H7 (cell line): ENCODE measurements at places on chromosomes 2 and 18.

DNA sequence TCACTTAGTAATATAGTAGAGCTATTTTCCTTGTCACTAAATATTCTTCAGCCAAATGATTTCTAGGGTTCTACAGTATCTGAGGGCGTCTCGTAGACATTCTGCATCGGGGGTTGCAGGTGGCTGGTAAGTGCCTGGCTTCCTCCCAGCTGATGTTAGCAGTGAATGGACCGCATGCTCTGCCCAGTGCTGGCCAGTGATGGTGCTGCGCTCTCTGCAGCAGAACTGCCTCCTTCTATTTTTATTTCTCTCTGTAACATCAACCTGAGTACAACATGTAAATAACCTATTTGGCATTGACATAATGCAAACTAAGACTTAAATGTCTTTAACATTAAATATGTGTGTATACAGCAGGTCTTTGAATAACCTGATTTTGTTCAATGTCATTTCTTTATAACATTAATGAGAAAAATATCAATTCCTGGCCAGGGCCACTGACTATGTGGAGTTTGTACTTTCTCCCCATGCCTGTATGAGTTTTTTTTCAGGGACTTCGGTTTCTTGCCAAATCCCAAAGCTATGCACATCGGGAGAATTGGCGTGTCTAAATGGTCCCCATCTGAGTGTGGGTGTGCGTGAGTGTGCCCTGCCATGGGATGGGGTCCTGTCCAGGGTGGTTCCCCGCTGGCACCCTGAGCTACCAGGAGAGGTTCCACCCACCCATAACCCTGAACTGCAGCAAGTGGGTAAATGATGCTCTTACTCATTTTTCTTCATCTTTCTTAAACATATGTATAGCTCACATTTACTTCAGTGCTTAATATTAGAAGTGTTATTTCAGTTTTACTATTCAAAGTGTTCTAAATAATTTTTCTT is 278.2 kb upstream of the EPAS1 start:
- DNase-seq = peak; percentile 21

GRCh38 chr2:48529194-48529593 is 760 bp upstream of the STON1 start:
- peak; percentile 70 for DNase-seq

DNA sequence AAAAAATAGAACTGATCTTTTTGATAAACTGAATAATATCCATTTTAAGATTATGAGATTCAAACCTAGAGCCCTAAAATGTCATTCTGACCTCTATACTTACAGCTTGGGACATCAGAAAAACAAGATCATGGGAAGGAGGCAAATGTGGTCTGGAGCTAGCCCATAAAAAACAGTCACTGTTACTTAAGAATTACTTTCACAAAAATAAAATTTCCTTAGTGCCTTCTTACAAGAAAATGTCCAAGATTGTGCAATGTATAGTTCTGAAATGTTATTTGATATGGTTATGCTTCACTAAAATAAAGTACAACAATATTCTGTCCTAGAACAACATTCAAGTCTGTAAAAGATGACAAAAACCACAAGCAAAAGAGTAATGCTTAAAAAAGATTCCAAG is 247.6 kb downstream of the DYM start:
- DNase-seq = no peak

GRCh38 chr18:33745871-33746545 is 168.0 kb downstream of the ASXL3 start:
- no peak for DNase-seq

DNA sequence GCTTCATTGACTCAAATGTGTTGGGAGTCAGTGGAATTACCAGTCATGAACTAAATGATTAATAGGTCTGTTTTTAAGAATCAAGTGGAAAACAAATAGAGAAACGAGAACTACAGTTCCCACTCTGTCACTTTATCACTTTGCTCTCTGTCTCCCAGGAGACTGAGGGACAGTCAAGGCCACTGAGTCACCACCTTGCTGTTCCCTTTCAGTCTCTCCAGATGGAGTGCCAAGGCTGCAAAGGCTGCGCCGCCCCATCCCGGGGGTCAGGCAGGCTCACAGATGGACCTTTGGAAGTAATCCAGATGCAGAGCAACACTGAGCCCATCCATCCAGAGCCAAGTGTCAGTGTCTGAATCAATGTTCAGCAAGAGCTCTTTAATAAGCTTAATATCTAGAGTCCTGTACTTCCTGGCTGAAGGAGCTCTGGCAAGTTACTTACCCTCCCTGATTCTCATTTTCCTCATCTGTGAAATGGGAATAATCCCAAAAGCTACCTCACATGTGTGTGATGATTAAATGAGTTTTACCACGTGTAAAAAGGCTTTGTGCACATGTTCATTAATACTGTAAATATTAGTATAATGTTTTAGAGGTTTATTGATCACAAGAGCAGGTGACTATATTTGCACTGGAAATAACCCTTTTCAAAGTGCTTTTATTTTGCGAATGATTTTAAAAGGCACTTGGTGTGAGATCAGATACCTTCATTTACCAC is 43.0 kb upstream of the EFEMP1 start:
- no peak for DNase-seq

DNA sequence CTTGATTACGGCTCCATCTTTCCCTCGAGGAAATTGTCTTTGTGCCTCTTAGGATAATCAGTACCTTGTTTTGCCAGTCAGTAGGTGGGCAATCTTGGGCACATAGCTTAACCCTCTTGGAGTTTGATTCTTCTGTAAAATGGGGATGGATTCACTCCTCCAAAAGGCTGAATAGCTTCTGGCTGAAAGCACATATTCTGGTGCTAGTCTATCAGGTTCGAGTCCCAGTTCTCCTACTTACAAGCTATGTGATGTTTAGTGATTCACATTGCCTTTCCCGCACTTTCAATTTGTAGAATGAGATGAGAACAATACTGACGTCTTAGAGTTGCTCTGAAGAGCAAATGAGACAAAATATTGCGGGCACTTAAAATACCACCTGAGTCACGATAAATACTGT is 43.9 kb downstream of the ATIC start:
- DNase-seq = no peak
